ENCODE measurements at places on chromosomes 7 and 10.
A peak's percentile ranks its signal among the peaks of the same experiment; 100 is the strongest.

GRCh38 chr7:94052398-94053180 is 48.4 kb upstream of the BET1 start:
- DNase-seq, result no peak

DNA sequence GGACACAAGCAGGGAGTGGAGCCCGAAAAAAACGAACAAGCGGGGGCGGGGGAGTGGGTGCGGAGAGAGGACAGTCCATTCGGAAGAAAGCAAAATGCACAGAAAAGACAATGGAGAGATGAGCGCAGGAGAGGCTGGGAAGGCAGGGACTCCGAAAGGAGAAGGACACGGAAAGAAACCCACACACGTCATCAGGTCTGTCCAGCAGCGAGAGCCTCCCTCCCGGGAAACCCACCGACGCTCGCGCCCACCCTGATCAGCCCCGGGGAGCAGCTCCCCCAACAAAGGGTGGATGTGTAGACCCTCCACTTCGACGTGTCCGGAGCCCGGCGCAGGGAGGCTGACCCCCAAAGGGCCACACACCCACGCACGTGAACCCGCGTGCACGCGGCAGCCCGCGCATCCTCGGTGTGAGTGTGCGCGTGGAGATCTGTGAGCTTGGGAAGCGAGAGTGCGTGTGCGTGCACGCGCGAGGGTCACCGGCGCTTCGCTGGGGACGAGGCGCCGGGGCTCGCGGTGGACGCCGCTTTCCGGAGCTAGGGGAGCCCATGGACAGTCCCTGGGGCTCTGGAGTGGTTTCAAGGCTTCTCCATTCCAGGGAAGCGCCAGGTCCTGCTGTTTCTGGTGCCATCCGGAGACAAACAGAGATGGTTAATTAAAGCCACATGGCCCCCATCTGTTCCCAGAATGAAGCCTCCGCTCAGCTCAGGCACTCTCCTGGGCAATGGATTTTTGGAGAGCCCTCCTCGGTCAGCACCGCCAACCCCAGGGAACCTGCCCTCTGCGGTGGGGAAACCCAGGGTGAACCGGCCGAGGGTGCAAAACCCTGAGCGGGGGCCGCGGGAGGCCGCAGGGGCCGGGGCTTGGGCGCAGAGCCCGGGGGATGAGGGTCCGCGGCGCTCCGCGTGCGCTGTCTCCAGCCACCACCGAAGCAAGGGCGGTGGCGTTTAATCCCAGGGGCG is 916 bp downstream of the LAMB1 start:
- DNase-seq, result peak; percentile 74

- no peak for DNase-seq
Observed at GRCh38 chr10:13632884-13633440, 46.2 kb downstream of the PRPF18 start.

GRCh38 chr10:32232378-32232777 is 114.6 kb downstream of the EPC1 start:
- DNase-seq, result no peak

DNA sequence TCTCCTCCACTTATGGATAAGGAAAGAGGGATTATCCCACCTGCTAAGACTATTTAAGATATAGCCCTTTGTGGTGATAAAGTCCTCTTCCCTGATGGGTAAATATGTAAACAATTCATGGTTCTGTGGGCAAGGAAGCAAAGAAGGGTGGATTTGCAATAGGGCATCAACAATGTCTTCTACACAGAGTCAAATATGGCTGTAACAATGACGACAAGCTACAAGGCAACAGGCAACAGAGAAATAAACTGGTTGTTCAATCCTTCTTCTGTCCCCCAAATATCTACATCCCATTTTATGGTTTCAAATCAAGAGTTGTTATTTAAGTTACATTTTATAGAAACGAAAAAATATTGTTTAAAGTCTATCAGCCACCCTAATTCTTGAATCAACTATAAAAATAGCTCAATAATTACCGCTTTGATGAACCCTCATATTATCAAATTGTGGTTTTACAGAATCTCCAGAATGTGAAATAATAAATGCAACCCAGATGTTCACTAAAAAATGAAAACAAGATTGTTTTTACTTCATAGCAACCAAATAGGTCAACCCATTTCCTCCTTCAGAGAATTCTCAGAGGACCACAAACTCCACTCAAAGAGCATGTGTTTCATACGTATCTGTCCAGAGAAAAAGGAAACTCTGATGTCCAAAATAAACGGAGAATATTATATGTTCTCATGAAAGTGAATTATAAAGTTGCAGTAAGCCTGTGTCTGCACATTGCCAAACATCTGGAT is 13.8 kb downstream of the CYTH3 start:
- no peak for DNase-seq

DNA sequence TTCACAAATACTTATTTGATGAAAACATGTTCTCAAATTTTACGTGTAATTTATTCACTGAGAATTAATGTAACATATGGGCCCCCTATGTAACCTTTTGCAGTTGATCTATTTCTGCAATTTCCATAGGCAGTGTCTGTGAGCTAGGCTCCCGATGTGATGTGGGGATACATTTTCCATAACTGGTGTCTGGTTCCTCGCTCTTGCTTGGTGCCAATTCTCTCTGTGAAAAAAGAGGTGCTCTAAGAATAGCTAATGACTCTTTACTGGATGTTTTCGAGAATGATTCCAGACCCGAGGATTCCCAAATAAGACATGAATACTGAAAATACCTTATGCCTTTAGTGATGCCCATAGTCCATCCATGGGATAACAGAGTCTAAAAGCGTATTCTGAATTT is 286.7 kb upstream of the FZD8 start:
- DNase-seq, result peak; percentile 19

DNA sequence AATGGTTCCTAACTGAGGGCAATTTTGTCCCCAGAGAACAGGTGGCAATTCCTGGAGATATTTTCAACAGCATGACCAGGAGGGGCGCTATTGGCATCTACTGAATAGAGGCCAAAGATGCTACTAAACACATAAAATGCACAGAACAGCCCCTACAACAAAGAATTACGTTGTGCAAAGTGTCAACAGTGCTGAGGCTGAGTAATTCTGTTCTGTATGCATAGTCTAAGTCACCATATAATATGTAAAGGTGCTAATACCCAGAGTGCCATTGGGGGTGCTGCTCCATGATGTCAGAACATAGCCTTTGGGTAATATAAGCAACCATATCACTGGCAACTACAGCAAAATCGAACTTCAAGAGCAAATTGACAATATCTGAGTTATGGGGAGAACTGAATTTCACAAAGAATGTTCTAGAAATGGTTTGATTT is 213.3 kb upstream of the PHYHIPL start:
- no peak for DNase-seq

- DNase-seq, result no peak
Observed at GRCh38 chr7:50720295-50720694, 62.4 kb downstream of the GRB10 start.

DNA sequence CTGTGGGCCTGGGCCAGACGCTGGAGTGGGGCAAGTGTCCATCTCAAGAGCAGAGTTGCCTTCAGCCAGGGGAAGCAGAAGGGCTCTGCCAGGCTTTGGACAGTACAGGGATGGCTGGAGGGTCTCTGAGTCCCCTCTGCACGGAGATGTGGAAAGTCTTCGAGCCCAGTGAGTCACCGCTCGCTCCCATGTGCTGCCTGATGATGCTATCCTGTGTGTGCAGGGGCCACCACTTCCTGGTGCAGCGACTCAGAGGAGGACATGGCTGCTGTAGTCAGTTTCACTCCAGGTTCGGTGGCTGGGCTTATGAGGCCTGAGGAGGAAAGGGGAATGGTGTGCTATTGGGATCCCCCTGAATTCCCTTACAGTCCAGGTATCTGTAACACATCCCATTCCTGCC is 6.0 kb downstream of the ADCYAP1R1 start:
- DNase-seq, result no peak
